ENCODE measurements at places on chromosomes 7 and 10.

DNA sequence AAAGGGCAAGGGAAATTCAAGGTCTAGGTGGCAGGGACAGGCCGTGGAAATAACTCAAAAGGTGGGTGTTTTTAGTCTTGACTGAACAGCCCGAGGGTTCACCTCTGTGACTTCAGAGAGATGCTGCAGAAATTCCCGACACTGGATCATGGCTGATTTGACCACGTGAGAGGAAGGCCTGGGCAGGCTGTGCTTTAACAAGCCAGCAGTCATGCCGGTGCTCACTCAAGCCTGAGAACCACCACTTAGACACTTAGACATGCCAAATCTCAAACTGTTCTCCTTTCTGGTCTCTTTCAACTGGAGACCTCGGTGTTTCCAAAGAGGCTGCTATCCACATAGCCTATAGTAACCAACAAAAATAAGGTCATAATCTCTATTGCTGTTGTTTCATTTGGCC lies 15.4 kb downstream of the TECTB start:
- no peaks in the 10 kb centered on the region for H3K27me3 ChIP-seq
- no peak overlapping the region for H3K4me3 ChIP-seq
- no peak overlapping the region for H3K27ac ChIP-seq
- no peak for DNase-seq
- no peaks in the 10 kb centered on the region for H3K4me1 ChIP-seq

GRCh38 chr10:61183967-61184366 lies 240.0 kb upstream of the RHOBTB1 start:
- no peak for DNase-seq
- no peaks in the 10 kb centered on the region for H3K4me1 ChIP-seq
- H3K27ac ChIP-seq, result no peak overlapping the region
- no peak overlapping the region for H3K4me3 ChIP-seq
- H3K27me3 ChIP-seq, result no peaks in the 10 kb centered on the region

DNA sequence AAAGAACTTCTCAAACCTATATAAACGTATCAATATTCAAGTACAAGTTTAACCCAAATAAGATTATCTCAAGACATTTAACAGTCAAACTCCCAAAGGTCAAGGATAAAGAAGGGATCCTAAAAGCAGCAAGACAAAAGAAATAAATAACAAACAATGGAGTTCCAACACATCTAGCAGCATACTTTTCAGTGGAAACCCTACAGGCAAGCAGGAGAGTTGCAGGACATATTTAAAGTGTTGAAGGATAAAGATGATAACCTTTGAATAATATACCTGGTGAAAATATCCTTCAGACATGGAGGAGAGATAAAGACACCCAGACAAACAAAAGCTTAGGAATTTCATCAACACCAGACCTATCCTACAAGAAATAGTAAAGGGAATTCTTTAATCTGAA lies 82.8 kb downstream of the TES start:
- no peak overlapping the region for H3K27ac ChIP-seq
- H3K27me3 ChIP-seq, result no peaks in the 10 kb centered on the region
- H3K36me3 ChIP-seq, result no peaks in the 10 kb centered on the region
- DNase-seq, result no peak
- no peaks in the 10 kb centered on the region for H3K4me1 ChIP-seq
- H3K4me3 ChIP-seq, result no peak overlapping the region

- no peaks in the 10 kb centered on the region for H3K36me3 ChIP-seq
- H3K4me3 ChIP-seq, result no peak overlapping the region
Measured at GRCh38 chr7:76408121-76408560, 1.4 kb downstream of the SSC4D start.

DNA sequence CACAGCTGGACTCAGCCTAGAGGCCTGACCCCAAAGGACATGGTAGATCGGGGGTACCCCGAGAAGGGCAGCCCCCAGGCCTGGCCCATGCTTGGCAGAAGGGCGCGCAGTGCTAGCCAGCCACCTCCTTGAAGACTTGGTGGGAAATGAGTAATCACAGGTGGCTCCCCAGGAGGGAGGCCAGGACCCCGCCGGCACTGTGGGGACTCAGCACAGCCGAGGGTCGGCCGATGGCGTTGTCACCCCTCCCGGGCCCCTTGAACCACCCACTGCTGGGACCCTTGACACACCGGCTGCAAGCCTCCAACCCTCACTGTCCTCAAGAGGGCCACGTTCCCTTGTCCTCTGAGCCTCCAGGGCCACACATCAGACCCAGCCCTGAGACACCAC lies 27.7 kb downstream of the ADGRA1 start:
- H3K4me3 ChIP-seq, result no peak overlapping the region
- H3K4me1 ChIP-seq, result no peaks in the 10 kb centered on the region
- no peaks in the 10 kb centered on the region for H3K27me3 ChIP-seq

DNA sequence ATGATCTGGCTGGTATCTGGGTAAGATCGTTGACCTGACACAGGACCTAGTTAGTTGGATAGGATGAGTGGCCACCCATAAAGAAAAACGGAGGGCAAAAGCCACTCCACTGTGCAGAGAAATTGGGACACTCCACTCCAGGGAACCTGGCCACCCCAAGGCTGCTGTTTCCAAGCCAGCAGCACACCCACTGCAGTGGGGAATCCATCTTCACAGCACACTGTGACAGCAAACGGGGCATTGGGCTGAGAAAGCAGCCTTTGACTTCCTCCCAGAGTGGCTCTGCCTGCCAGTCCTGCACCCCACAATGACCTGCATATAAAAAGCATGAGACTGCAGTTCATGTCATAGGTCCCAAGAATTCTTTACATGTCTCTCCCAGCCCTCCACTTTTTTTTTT lies 52.9 kb downstream of the MTPN start:
- H3K4me1 ChIP-seq, result peaks cover 12% of the 10 kb centered on the region
- H3K27ac ChIP-seq, result no peak overlapping the region
- no peak overlapping the region for H3K4me3 ChIP-seq
- DNase-seq, result no peak
- H3K36me3 ChIP-seq, result peaks cover 16% of the 10 kb centered on the region

DNA sequence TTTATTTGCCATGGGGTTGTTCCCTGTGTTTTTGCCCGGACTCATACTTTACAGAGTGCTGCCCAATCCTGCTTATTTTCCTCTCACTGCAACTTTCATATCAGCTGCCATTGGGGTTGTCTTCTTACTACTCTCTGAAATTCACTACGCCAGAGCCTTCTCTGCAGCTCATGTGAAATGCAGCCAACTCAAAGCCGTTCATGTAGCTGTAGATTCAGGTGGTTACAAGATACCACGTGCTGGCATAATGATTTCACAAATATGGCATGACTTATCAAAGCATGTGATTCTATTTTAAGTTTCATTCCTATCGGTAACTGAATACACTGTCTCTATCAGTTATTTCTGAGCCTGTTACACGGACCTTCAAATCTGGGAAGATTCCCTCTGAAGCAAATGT lies 130.3 kb upstream of the WNT16 start:
- H3K36me3 ChIP-seq, result no peaks in the 10 kb centered on the region
- H3K4me3 ChIP-seq, result no peak overlapping the region
- peaks cover 20% of the 10 kb centered on the region for H3K4me1 ChIP-seq
- H3K27ac ChIP-seq, result no peak overlapping the region
- DNase-seq, result no peak

DNA sequence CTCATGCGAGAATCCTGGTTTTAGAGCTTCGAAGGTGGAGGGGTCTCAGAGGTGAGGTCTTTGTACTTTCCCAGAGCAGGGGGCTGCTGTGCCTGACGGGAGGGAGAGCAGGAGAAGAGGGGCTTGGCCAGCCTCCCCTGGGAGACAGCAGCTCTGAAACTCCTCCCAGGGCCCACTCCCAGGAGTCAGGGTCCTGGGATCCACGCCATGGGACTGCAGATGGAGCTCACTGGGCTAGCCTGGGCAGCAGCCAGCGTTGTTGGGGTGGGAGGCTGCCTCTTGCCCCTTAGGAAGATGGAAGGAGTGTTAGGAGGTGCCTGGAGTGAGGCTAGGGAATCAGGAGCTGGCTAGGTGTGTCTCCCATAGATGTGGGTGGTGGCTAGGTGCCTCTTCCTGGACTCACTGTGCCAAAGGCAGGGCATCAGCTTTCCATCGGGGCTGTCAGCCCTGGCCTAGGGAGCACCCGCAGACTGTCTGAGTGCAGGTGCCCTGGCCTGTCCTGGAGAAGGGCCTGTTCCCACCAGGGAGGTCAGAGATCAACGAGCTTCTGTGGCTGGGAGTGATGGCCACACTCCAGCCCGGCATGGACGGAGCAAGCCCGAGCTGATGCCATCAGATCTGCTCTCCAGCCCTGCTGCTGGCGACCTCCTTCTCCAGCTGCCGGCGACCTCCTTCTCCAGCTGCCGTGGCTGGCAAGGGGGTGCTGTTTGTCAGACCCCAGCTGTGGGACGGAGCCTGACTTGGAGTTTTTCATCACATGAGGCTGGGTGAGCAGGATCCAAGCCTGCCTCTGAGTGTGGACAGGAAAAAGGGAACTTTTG lies 111.3 kb downstream of the PTPN20 start:
- no peaks in the 10 kb centered on the region for H3K4me1 ChIP-seq
- no peaks in the 10 kb centered on the region for H3K36me3 ChIP-seq
- no peak overlapping the region for H3K27ac ChIP-seq
- no peaks in the 10 kb centered on the region for H3K27me3 ChIP-seq
- no peak overlapping the region for H3K4me3 ChIP-seq

GRCh38 chr10:25177093-25177753 lies 2.4 kb downstream of the GPR158 start:
- no peaks in the 10 kb centered on the region for H3K36me3 ChIP-seq
- H3K4me3 ChIP-seq, result no peak overlapping the region
- no peak overlapping the region for H3K27ac ChIP-seq
- DNase-seq, result no peak

DNA sequence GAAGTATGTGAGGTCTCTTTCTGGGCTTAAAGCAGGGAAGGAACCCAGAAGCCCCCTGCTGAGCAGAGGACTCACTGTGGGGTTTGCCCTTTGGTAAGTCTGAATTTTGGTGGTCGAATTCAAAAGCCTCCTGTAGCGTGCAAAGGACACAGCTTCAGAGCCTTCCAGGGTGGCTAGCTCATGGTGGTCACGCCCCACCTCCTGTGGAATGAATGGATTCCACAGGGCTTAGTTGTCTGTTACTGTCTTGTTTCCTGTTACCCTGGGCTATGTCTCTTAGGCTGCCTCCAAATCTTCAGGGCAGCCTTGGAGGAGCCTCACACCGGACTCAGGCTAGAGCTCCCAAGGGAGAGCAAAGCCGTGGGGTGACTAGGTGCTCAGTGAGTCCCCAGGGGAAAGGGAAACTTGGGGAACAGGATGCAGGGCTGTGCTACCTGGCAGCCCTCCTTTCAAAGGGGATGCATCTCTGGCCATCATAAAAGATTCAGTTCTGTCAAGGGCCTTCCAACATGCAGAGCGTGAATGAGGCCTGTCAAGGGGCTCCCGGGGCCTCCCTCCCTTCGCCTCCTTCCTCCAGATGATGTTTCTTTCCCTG lies 211.7 kb downstream of the CCSER2 start:
- H3K4me1 ChIP-seq, result peaks cover 18% of the 10 kb centered on the region
- no peaks in the 10 kb centered on the region for H3K27me3 ChIP-seq
- DNase-seq, result no peak
- no peaks in the 10 kb centered on the region for H3K36me3 ChIP-seq
- no peak overlapping the region for H3K4me3 ChIP-seq

- no peak for DNase-seq
- no peak overlapping the region for H3K27ac ChIP-seq
- H3K27me3 ChIP-seq, result no peaks in the 10 kb centered on the region
- no peaks in the 10 kb centered on the region for H3K4me1 ChIP-seq
- H3K36me3 ChIP-seq, result no peaks in the 10 kb centered on the region
- H3K4me3 ChIP-seq, result no peak overlapping the region
Measured at GRCh38 chr7:10156972-10157371, 816.7 kb upstream of the PHF14 start.

DNA sequence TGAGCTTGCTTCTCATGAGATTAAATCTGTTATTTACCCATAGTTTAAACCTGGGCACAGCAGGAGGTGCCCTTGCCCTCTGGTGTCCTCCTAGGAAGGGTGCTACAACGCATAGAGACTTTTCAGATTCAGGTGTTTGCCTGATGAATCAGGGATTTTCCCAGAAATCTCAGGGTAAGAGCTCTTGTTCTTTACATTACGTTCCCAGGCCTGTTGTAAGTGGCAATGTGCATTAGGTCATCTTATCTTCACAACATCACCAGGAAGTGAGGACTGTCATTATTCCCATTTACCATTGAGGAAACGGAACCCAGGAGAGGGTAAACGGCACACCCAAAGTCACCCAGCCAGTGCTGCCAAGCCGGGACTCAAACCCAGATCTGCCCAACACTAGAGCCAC lies 73.0 kb downstream of the NHLRC2 start:
- no peak overlapping the region for H3K4me3 ChIP-seq
- no peaks in the 10 kb centered on the region for H3K36me3 ChIP-seq
- H3K27me3 ChIP-seq, result no peaks in the 10 kb centered on the region
- no peak overlapping the region for H3K27ac ChIP-seq

GRCh38 chr10:30445711-30446110 lies 11.7 kb downstream of the MAP3K8 start:
- no peak for DNase-seq
- H3K4me1 ChIP-seq, result peaks cover 53% of the 10 kb centered on the region
- H3K36me3 ChIP-seq, result peaks cover 96% of the 10 kb centered on the region
- H3K27me3 ChIP-seq, result no peaks in the 10 kb centered on the region
- no peak overlapping the region for H3K27ac ChIP-seq

- H3K4me1 ChIP-seq, result peaks cover 45% of the 10 kb centered on the region
- peaks cover 21% of the 10 kb centered on the region for H3K36me3 ChIP-seq
- H3K4me3 ChIP-seq, result no peak overlapping the region
- no peaks in the 10 kb centered on the region for H3K27me3 ChIP-seq
- no peak overlapping the region for H3K27ac ChIP-seq
- DNase-seq, result peak; percentile 78
Measured at GRCh38 chr10:804191-804781, 114.8 kb upstream of the DIP2C start.

DNA sequence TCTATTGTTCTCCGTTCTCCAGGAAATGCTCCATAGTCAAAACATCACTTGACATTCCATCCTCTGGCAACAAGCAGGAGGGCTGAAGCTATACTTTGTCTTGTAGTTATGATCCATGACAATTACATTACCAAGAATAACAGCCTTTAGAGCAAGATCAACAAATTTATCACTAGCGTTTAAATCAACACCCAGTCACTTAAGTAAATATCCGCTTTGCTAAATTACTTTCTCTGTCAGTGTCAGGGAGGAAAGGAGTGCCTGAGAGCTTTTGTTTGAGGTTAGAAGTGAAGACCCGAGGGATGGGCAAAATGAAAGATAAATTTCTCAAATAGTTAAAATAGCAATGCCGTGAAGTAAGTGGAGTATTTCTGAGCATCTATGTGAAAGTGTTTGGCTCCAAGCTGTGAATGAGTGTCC lies 236.1 kb upstream of the BMPER start:
- no peaks in the 10 kb centered on the region for H3K36me3 ChIP-seq
- no peaks in the 10 kb centered on the region for H3K27me3 ChIP-seq
- no peak overlapping the region for H3K4me3 ChIP-seq
- no peak overlapping the region for H3K27ac ChIP-seq
- H3K4me1 ChIP-seq, result peaks cover 11% of the 10 kb centered on the region

GRCh38 chr7:102303669-102304422 lies 17.2 kb downstream of the SH2B2 start:
- peaks cover 73% of the 10 kb centered on the region for H3K4me1 ChIP-seq
- H3K4me3 ChIP-seq, result peak overlapping the region; percentile 24
- peaks cover 3% of the 10 kb centered on the region for H3K36me3 ChIP-seq
- H3K27ac ChIP-seq, result peak overlapping the region; percentile 80

- no peak for DNase-seq
- no peak overlapping the region for H3K27ac ChIP-seq
- H3K4me1 ChIP-seq, result no peaks in the 10 kb centered on the region
- H3K4me3 ChIP-seq, result no peak overlapping the region
Measured at GRCh38 chr7:99835189-99835588, 7.4 kb downstream of the CYP3A43 start.

GRCh38 chr10:128573986-128574385 lies 447.8 kb upstream of the MKI67 start:
- no peak overlapping the region for H3K27ac ChIP-seq
- H3K4me3 ChIP-seq, result no peak overlapping the region
- no peak for DNase-seq
- H3K36me3 ChIP-seq, result no peaks in the 10 kb centered on the region
- H3K4me1 ChIP-seq, result no peaks in the 10 kb centered on the region

Measured in spleen (tissue), 13 donors.